RPMI7951 (cell line): ENCODE measurements at places on chromosomes 3 and 15. TPM values are rescaled to one million over a fixed set of nuclear protein-coding genes. Genes with fewer than 3 reads are reported as not detected.

DNA sequence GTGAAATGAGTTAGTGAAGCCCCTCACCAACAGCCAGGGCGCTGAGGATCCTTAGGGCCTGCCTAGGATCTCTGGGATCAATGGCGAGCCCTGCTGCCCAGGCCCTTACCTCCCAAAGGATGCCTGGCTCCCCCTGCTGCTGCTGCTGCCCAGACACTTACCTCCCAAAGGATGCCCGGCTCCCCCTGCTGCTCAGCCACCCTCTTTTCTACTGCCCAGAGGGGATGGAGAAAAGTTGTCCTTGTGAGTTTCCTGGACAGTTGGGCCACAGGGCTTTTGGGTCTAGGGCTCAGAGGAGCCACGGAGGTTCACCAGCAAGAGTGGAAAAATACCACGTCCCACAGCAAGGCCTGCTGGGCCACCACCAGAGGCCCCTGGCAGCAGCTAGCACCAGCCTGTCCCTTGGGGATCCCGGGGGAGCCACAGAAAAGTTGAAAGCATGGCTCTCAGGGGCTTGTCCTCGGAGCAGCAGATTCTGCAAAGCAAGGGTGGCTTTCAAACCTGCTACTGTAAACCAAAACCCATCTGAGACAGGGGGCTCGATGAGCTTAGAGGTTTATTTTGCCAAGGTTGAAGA is 59.4 kb downstream of the SLC6A6 start:
- peak; percentile 47 for DNase-seq

DNA sequence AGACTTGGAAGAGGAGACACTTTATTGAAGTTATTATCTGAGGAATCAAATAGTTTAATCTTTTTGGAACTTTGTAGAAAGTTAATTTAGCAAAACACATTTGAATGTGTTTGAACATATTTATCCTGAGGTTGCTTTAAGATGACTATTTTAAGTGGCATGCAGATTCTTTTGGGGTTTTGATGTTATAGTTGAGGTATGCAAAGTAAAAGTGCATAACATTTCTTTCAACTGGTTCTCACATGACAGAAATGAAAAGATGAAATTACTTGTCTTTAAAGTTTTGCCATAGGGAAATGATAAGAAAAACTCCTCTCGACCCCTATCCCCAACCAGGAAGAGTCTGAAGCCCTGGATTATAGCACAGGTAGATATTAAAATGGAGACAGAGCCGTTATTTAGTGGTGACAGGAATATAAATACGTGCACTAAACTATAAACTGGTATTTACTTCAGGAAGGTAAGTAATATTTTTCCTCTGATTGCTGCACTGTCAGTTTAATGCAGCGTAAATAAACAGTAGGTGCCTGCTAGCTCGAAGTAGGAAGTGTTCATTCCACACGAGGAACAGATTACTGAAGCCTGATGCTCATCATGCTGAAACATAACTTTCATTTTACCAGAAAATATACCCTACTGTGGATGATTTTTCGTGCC is 15.1 kb upstream of the SATB1 start:
- DNase-seq, result no peak

DNA sequence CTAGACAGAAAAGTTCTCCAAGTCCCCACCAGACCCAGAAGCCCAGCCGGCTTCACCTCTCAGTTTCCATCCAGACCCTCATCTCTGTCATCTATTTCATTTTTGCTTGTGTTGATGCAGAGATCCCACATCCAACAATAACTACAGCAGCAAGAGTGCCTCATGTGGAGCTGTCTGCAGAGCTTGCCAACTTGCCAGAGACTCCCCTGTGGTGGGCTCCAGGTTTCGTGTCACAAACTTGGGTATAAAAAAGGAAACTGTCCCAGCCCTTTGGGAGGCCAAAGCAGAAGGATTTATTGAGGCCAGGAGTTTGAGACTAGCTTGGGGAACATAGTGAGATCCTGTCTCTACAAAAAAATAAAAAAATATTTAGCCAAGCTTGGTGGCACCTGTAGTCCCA is 182.4 kb upstream of the ATP10A start:
- no peak for DNase-seq

- no peak for DNase-seq
Observed at GRCh38 chr3:47908744-47909143, 105.8 kb downstream of the DHX30 start.

The CPLX3 gene
- not detected in 2 replicates for total RNA-seq

- DNase-seq, result no peak
Observed at GRCh38 chr3:120239644-120240043, 45.4 kb downstream of the GPR156 start.

DNA sequence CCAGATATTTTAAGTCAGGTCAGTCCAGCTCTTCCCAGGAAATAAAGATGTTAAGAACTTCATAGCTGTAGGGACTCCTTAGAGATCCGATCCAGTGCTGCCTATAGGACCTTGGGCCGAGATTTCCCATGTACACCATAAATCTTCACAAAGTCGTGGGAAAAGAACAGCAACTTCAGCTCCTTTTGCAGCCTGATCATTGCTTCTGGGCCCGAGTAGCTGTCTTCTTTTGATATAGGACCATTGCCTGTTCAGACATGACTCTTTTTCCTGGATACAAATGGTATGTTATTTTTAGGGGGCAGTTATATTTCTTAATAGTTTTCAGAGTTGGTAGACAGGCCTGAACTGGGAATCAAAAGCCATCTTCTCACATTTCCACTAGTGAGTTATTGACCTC is 20.5 kb downstream of the IL1RAP start:
- no peak for DNase-seq

The CNTN4 gene
- total RNA-seq, result not detected in 2 replicates

The GNAT1 gene
- total RNA-seq, result not detected in 2 replicates

DNA sequence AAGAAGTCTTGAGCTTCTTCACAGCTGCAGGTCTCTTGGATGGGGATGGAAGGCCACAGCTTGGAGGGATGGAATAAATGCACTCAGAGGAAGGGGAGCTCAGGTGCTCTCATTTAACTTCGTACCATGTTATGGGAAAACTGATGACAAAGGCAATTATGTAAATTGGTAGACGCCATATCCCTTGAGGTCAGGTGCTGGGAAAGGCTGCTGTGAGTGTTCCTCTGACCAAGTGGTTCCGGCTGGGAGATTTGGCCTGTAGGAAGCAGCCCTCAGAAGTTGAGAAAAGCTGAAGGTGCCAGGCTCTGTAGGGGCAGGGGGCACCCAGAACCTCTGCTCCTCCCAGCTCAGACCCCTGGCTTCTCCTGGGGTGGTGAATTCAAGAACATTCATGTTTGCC is 47.1 kb downstream of the FAH start:
- DNase-seq, result no peak

DNA sequence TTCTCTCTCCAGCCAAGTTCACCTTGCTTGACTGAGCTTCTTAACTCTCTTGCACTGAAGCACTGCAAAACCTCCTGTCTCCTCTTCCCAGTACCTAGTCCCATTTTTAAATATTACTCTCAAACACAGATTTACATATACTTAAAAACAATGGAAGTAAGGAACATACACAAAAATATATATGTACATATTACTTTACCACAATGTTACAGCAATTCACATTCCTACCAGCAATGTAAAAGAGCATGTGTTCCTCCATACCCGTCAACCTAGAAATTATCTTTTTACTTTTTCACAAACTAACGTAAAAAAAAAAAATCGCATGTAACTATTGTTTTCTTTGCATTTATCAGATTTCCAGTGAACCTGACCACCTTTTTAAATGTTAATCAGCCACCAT is 60.4 kb downstream of the RYK start:
- DNase-seq, result no peak

GRCh38 chr15:68228143-68228970 is 1.2 kb downstream of the CLN6 start:
- no peak for DNase-seq

The MYRIP gene
- total RNA-seq, result not detected in 2 replicates

- DNase-seq, result peak; percentile 89
Observed at GRCh38 chr3:99579246-99579645, 59.1 kb upstream of the COL8A1 start.

The REC114 gene
- not detected in 2 replicates for total RNA-seq

GRCh38 chr3:38003371-38003816 is 12.8 kb downstream of the VILL start:
- peak; percentile 18 for DNase-seq

The CEP97 gene
- total RNA-seq, result 29.8 and 29.9 TPM in 2 replicates

GRCh38 chr3:49566312-49566711 is 12.0 kb downstream of the BSN start:
- DNase-seq, result peak; percentile 9

GRCh38 chr3:12267376-12268030 is 21.4 kb upstream of the PPARG start:
- DNase-seq, result no peak

DNA sequence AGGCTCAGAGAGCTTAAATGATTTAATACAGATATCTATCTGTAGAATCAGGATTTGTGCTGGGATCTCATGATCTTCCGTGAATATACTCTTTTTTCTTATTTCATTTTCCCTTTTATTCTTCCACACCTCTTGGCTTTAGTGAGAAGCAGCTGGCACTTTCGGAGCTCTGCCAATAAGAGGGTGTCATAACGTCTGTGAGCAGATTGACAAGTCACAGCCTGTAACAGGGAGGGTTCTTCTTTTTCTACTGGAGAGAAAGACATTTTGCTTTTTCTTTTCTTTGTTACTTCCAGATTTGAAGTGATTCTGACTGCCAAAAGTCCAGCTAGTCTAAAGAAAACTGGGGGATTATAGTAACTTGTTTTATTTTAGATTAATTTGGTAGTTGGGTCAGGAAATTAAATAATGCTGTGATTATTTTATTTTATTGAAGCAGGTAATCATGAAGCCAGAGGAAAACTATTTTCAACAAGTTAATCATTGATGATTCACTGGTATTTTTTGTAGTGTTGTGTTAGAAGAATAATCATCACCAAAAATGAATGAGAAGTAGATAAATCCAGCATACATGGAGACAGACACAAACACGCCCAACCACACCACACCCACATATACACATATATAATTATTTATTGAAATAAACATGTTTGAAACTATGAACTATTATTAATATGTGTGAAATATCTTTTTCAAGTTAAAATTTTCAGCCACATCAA is 69.8 kb downstream of the TNFAIP8L3 start:
- DNase-seq, result no peak

DNA sequence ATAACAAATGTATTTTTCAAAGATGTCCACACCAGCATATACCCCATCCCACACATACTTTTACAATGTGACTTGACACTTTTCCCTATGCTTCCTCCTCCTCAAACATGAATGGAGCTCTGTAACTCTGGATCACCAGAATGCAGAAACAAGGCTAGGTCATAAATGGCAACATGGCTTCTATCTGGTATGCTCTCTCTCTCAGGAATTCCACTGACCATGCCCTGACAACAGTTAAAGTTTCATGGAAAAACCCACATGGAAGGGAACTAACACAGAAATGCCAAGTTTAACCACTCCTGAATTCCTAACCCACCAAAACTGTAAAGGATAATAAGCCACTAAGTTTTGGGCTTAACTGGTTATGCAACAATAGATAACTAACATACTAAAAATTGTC is 19.9 kb downstream of the MYO9A start:
- DNase-seq, result no peak

GRCh38 chr15:63915209-63915872 is 81.6 kb upstream of the HERC1 start:
- no peak for DNase-seq

The SLC2A2 gene
- not detected in 2 replicates for total RNA-seq

The HDAC11 gene
- total RNA-seq, result 9.4 and 16.0 TPM in 2 replicates

- peak; percentile 93 for DNase-seq
Observed at GRCh38 chr3:142863010-142863817, 25.7 kb downstream of the PCOLCE2 start.

The TOPAZ1 gene
- not detected in 2 replicates for total RNA-seq

DNA sequence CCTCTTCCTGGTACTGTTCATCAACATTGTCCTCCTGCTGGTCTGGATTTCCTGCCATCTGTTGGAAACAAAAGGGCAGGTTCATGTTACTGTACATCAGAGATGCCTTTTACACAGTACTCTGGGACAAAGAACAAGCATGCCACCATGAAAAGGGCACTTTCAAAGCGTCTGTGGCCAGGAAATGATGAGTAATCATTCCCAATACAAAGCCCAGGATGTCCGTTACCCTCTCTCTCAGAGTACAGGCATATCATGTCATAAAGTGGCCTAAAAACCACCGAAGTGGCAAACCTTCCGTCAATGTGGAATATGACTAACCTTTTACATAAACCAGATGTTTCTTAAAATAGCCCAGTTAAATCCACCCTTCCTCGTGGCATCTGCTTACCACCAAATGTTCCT is 71.2 kb downstream of the GOLIM4 start:
- DNase-seq, result peak; percentile 99

GRCh38 chr3:64824394-64824909 is 136.7 kb upstream of the ADAMTS9 start:
- peak; percentile 12 for DNase-seq

The ADIPOQ gene
- not detected in 2 replicates for total RNA-seq

The CAMK2N2 gene
- 0.29 and 0.96 TPM in 2 replicates for total RNA-seq

DNA sequence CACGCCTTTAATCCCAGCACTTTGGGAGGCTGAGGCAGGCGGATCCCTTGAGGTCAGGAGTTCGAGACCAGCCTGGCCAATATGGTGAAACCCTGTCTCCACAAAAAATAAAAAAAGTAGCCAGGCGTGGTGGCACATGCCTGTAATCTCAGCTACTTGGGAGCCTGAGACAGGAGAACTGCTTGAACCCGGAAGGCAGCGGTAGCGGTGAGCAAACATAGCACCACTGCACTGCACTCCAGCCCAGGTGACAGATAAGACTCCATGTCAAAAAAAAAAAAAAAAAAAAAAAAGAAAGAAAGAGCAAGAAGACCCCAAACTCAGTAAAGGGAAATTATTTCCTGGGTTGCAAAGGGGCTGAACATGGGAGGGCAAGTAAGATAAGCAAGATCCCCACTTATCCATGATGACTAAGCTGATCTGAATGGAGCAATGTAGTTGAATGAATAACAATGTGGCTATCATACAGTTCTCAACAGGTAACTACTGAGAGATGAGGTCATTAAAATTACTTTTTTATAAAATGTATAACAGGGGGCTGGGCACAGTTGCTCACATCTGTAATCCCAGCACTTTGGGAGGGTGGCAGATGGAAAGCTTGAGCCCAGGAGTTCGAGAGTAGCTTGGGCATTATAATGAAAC is 46.0 kb downstream of the RBM15B start:
- no peak for DNase-seq

DNA sequence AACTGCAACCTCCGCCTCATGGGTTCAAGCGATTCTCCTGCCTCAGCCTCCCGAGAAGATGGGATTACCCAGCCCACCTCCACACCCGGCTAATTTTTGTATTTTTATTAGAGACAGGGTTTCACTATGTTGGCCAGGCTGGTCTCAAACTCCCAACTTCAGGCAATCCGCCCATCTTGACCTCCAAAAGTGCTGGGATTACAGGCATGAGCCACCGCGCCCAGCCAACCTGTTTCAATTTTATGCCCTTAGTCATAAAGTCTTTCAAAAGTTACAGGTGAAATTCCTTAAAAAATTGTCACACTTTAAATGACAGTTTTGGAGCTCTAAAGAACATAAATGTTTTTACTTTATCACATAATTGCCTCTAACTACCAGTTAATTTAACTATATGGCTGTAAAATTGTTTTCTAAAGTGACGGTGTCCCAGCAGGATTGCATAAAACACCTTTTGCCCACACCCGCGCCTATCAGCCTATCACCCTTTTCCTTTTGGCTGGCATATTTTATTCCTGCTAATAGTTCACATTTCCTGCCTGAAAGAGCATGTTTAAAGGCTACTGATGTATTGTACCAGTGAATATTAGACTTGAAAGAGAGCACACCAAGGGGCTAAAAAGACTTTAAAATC is 164.2 kb upstream of the SEMA6D start:
- DNase-seq, result no peak

GRCh38 chr3:46006238-46007032 is 10.8 kb upstream of the FYCO1 start:
- DNase-seq, result peak; percentile 49
